ENCODE measurements at places on chromosomes 12 and 14.
A peak's percentile ranks its signal among the peaks of the same experiment; 100 is the strongest.

- no peak for DNase-seq
These were observed 174.0 kb upstream of the ARHGAP5 start for GRCh38 chr14:31902945-31903646.

GRCh38 chr14:33349871-33350270 is 411.2 kb downstream of the NPAS3 start:
- DNase-seq = no peak

DNA sequence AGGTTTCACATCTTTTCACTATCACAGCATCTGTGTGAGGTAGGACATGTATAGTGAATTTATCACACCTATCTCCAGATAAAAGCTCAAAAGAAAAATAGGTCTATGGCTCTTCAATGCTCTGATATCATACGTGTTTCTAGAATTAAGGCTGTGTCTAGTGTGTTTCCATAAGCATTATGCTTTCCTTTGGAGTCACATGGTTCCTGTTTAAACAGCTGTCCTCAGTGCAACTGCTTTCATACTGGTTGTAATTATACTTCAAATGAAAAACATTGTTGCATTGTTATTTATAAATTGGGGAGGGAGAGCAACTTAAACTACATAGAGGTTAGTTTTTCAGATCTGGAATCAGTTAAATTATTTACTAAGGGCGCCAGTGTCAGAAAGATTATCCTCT is 151.6 kb downstream of the SYT1 start:
- peak; percentile 78 for DNase-seq

DNA sequence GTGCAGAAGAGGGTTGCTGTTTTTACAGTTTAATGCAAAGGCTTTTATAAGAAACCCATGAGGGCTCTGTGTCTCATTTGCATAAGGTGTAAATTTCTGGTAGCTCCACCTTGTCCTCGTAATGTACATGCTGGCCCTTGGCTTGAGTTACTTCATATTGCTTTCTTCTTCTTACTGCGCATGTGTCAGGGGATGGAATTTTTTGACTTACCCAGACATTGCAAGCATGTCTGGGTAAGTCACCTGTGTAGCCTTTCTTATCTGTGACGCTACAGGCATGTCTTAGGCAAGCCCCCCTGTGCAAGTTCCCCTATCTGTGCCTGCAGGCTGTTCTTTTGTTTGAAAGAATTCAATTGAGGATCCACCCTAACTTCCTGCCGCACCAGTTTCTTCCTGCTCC is 274.2 kb downstream of the ETNK1 start:
- DNase-seq = no peak

- peak; percentile 86 for DNase-seq
These were observed 19.3 kb downstream of the NFKBIA start for GRCh38 chr14:35385042-35385839.

DNA sequence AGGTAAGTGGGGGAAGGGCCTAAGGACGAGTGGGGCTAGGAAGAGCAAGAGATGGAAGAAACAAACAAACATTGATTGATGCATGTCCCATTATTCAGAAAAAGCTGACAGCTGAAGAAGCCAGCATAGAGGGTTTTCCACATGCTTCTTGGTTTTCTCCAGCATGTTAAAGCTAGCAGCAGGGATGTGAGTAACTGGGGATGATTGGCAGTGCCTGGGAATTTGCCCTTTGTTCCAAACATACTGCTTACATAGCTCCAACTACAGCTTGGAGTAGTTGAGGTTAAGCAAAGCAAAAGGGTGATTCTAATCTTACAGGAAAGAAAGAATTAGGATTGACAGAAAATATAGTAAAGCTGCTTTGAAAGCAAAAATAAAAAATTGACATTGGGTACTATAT is 68.0 kb upstream of the IFNG-AS1 start:
- no peak for DNase-seq

GRCh38 chr12:62270872-62271271 is 10.7 kb downstream of the USP15 start:
- DNase-seq = no peak

- no peak for DNase-seq
These were observed 8.9 kb upstream of the CLEC6A start for GRCh38 chr12:8446642-8447547.
